CD4-positive, alpha-beta T cell treated with Interleukin-1 beta for 1 hour (primary cell): ENCODE measurements at places on chromosomes 6 and 20.
A peak's percentile ranks its signal among the peaks of the same experiment; 100 is the strongest.

DNA sequence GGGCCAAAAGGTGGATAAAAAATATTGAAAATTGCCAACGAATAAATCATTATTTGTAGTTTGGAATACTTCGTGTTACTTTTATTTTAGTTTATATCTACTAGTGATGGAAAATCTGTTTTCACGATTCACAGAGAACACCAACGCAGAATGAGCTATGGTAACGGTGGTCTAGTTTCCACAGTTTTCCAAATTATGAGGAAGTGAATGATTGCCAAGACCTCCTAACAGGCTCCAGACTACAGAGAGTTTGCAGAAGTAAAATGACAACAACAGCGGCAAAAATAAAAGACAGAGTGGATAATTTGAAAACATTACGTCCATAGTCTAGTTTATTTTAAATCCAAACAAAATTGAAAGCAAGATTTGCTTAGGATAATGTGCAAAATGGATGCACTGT lies 57.0 kb upstream of the AIG1 start:
- no peak for DNase-seq

GRCh38 chr20:57808264-57809070 lies 98.7 kb upstream of the PMEPA1 start:
- DNase-seq = no peak

GRCh38 chr6:44078827-44079671 lies 48.2 kb downstream of the MRPL14 start:
- DNase-seq = peak; percentile 69

- no peak for DNase-seq
Measured at GRCh38 chr20:31711179-31712111, 11.2 kb downstream of the BCL2L1 start.

DNA sequence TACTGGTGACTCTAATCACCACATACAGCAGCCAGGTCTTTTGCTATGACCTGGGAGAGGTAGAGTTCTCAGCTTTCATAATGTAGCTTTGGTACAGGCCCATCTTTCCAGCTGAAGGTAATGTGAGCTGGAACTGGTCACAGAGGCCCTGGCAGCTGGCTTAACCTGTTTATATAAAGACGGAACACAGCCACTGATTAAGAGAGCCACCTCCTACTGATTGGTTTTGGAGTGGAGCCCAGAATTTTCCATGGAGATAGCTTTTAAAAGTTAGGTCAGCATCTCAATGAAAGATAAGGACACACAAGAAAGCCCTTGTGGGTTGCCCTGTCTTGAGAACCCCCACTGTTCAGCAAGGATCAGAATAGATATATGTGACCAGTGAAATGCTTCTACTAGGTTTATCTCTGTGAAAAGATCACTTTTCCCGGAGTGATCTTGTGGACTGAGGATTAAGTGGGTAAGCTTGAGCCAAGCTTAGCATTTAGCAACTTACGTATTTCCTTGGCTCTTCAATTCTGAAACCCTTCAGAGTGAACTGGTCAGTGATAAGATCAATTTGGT lies 213.7 kb upstream of the CITED2 start:
- DNase-seq = no peak

DNA sequence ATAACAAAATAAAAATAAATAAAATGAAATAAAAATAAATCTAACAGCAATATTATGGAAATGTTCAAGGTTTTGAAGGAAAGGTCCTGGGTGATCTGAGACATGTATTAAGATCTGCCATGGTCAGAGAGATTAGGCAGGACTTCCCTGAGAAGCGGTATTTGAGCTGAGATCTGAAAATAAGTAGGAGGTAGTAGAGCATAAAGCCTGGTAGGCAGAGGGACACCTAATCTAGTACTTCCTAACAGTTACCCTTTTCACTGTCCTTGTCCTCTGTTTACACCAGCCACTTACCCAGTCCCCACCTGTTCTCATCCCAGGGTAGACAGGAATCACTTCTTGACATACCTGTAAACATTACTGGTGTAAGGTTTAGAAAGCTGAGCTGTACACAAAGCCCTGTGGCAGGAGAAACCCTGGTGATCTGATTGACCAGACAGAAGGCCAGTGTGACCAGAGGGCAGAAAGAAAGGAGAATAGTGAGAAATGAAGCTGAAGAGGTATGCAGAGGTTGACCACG lies 8.3 kb upstream of the ZNF318 start:
- DNase-seq = no peak

DNA sequence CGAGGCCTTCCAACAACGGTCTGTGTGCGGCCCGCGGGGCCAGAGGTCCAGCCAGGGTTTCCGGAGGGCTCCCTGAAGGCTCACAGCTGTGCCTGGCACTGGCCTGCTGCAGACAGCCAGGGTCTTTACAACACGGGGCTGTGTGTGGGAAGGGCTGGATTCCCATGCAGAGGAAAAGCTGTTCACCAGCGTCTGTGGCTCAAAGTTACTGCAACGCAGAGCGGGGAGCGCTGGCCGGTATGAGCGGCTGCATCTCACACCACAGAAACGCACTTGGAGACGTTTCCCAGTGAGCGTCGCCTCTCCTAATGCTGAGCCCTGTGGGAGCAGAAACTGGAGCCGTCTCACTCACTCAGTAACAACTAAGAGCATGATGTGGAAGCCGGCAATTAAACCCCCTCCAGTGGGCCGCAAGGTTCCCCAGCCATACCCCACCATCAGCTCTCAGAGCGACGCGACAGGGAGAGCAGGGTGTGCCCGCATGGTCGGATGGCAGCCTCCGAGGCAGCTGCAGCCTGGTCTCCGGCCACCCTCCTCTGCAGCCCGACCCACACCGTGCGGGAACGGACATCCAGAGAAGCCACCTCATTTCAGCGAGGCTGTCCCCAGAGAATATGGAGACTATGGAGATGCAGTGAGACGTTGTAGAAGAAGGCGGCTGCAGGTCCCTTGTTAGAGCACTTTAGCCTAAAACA lies 42.6 kb downstream of the DLL1 start:
- no peak for DNase-seq
